Fibroblast of villous mesenchyme (primary cell): ENCODE measurements at places on chromosomes 13 and 19.
A peak's percentile ranks its signal among the peaks of the same experiment; 100 is the strongest.

DNA sequence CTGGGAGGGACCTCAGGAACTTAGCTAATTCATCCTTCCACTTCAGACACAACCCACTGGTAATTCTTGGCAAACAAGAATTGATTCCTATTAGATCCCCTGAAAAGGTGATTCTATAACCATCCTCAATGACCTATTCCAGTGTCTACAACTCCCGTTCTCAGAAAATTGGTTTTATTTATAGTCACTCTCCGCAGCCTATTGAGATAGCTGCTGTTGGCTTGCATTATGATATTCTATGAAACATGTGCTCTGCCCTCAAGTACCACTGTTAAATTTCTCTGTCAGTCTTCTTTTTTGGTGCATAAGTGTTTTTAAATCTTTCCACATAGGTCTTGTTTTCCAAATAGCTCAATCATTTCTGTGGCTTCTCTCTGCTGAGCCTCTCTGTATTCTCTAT is 75.0 kb downstream of the CDADC1 start:
- DNase-seq: no peak

GRCh38 chr19:7928741-7929701 is 3.1 kb upstream of the CTXN1 start:
- peak; percentile 93 for DNase-seq

DNA sequence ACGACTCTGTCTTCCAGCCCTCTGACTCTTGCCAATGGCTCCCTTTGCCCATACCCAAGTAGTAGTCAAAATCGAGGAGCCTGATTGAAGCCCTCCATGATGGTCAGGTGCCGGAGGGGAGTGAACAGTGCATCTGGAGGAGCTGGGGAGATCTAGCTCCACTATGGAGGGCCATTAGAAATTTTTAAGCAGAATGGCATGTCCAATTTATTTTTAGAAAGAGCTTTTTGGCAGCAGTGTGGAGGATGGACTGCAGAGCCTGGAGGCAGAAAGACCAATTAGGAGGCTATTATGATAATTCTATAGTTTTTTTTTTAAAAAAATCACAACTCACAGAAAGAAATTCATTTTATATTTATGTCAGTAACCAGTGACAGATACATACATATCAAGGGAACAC is 92.7 kb upstream of the SLC7A1 start:
- DNase-seq: no peak

DNA sequence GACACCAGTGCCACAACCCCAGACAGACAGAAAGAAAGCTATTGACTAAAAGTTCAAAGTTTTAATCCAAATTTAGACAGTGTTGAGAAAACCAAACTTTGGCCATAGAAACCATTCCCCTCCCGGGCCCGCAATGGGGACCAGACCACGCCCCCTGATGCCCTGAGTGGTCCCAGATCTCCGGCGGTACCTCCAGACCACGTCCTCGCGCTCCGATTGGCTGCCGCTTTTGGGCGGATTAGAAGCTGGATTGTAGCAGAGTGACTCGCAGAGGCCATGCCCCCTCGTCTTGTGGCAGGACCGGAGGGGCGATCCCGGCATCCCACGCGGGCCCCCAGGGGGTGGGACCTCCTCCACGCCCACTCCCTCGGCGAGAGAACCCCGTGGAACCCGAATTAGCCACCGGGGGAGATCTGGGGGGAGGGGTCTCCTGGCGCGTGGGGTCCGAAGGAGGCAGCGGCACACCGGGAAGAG is 797 bp upstream of the HSD17B14 start:
- DNase-seq: peak; percentile 87

DNA sequence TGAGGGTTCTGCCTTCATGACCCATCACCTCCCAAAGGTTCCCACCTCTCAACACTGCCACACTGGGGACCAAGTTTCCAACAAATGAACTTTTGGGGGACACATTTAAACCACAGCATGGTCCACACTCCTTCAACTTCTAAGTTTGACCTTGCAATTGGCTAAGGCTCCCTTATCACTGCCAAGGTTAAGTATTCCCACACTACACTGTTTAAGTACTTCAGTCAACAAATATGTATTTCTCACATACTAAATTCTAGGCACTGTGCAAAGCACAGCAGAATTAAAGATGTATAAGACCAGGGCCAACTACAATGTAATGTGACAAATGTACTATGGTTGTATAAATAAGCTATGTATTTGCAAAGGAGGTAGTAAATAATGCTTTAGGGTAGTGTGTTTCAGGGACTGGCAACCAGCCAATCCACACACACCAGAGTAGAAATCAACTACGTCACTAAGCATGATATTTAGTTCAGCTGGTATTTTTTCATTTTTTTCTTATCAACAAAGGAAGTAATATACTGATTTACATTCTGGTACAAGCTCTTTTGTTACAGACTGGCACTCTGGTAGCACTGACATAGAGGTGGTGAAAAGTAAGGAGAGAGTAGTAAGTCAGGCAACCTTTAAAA is 12.2 kb downstream of the NUFIP1 start:
- DNase-seq: no peak

GRCh38 chr13:21175656-21176214 is 617 bp downstream of the SKA3 start:
- DNase-seq: peak; percentile 58

GRCh38 chr13:114110091-114110829 is 22.2 kb downstream of the RASA3 start:
- DNase-seq: peak; percentile 48

DNA sequence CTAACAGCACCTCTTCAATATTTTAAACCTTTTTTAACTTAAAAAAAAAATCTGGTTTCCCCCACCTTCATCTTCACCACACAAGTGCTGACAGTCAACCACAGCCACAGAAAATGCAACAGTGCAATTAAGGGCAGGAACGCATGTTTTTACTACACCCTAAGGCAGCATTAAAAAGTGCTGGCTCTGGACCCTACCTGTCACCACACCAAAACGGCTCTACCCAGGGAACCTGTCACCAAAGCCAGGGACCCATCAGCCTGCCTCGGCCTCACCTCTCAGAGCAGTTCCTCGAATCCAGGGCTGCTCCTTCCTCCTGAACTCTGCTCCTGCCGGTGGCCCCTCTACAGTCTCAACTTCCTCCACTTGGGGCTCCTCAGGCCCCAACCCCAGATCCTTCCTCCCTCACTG is 22.5 kb upstream of the SLC35E1 start:
- DNase-seq: no peak

DNA sequence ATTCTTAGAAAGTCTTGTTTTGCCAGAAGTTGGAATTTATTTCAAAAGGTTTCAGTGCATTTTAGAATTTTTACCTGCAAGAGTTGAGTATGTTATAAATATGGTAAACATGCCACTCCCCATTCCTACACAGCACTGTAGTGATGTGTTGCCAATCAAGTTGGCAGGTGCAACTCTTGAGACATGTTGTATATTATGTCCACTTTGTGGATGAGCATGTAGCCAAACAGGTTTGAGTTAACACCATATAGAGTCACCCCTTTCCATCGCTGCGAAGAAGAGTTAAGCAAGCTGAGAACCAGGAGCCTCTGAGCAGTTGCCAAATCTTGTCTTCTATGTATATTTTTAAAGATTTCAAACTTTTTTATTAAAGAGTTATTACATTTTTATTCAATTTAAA is 359.8 kb downstream of the LMO7 start:
- DNase-seq: no peak

DNA sequence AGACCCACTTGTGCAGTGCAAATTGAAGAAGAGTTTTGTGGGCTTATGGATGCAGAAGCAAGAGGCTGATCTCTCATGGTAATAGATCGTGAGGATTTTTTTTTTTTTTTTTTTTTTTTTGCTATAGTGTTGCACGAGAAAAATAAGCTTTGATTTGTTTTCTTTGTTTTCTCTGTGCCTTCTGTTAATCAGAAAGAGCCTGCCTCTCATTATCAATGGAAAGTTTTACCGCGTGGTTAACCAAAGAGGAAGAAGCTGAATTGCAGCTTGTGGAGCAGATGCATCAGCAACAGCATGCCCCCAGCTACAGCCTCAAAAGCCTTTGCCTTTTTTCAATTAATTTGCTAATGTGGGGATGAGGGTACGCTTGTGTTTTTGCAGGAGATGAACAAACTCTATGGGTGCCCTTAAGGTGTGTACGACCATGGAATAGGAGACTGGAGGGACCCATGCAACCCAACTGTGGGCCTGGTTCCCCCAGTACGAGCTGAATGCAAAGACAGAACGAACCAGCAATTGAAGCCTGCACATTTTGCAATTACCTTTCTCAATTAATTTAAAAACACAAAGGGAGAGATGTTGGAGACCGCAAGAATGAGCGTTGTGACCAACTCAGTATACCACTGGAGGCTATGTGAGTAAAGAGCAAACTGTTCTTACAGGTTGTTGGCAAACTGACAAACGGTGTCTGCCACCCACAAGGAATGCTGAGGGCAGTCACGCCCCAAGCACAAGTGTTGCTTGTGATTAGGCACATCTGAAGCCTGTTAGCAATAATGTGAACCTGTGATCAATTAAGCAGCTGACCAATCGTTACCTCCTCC is 58.6 kb upstream of the SPRY2 start:
- DNase-seq: no peak

DNA sequence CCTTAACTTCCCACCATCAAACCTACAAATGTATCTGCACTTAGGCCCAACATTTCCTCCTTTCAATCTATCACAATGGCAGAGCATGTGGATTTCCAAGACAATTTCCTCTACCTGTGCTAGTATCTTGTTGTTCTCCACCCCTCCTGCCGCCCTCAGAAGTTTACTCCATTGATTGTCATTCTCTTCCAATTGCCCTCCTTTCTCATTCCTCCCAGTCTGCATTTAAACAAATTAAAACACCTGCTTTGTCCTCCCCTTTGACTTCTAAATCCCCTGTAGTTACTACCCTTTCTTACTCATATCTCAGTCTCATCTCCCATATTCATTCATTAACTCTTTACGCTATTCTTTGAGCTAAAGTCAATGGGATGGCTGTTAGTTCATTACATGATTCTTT is 370.6 kb downstream of the DIAPH3 start:
- no peak for DNase-seq

DNA sequence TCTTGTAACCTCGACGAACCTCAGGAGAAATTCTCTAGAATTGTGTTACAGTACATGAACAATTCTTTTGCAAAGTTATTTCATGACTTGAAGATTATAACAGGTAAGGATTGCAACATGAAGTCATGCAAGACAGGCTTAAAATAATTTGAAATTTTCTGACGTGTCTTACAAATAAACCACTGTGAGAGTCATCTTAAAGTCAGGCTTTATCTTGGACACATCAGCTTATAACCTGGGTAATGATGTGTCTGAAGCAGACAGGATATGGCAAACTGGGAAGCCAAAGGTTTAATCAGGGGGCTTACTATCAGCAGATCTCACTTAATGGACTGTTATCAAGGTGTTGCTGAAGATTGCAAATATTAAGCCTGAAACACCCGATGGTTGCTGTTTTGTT is 407.8 kb downstream of the KLF5 start:
- DNase-seq: no peak

GRCh38 chr19:4060621-4061177 is 6.0 kb downstream of the ZBTB7A start:
- DNase-seq: no peak

- DNase-seq: no peak
These were observed 1257.3 kb downstream of the DIAPH3 start for GRCh38 chr13:58906329-58907007.

- DNase-seq: peak; percentile 70
These were observed 43.1 kb downstream of the CEBPG start for GRCh38 chr19:33416307-33417215.
